ENCODE measurements at places on chromosomes 5 and 9. TPM values are rescaled to one million over a fixed set of nuclear protein-coding genes. Genes with fewer than 3 reads are reported as not detected.

The PCSK1 gene
- not detected for total RNA-seq

The PCDHGA2 gene
- total RNA-seq = 6.5 TPM

The SPINK7 gene
- total RNA-seq = not detected

The IL13 gene
- not detected for total RNA-seq

The ZNF366 gene
- total RNA-seq = 8.0 TPM

The GFM2 gene
- 42.3 TPM for total RNA-seq

The SLC28A3 gene
- total RNA-seq = 0.24 TPM

The CYFIP2 gene
- 27.6 TPM for total RNA-seq

The PCDHA11 gene
- total RNA-seq = not detected

The PPP6C gene
- total RNA-seq = 34.2 TPM

The ORM2 gene
- total RNA-seq = not detected

The NR5A1 gene
- total RNA-seq = not detected

The CARTPT gene
- not detected for total RNA-seq

The SLC6A7 gene
- total RNA-seq = not detected

The SHISAL2B gene
- not detected for total RNA-seq

The NDUFB6 gene
- total RNA-seq = 193 TPM

The PLCXD3 gene
- total RNA-seq = 79.3 TPM

The HK3 gene
- total RNA-seq = 7.2 TPM

The FAM221B gene
- total RNA-seq = not detected

The BHMT2 gene
- total RNA-seq = 10.0 TPM

The NXNL2 gene
- not detected for total RNA-seq

The SELENOP gene
- total RNA-seq = 292 TPM

The PDZD2 gene
- total RNA-seq = 81.5 TPM

The GFI1B gene
- not detected for total RNA-seq

The SHLD3 gene
- total RNA-seq = 1.2 TPM

The PGM5 gene
- total RNA-seq = 157 TPM

The ANKRD18A gene
- 3.0 TPM for total RNA-seq

The OCLN gene
- 2.0 TPM for total RNA-seq

The GLDC gene
- total RNA-seq = not detected

The SLC25A51 gene
- 20.0 TPM for total RNA-seq

The ZDHHC11 gene
- 55.6 TPM for total RNA-seq

The FYB1 gene
- 4.2 TPM for total RNA-seq

The TOMM5 gene
- total RNA-seq = 59.4 TPM

The SV2C gene
- total RNA-seq = not detected

The RANBP3L gene
- 0.38 TPM for total RNA-seq

The PRDM9 gene
- total RNA-seq = not detected

The DIRAS2 gene
- not detected for total RNA-seq

The ADAMTS12 gene
- 1.7 TPM for total RNA-seq

The GABRB2 gene
- total RNA-seq = not detected

The MED27 gene
- 13.7 TPM for total RNA-seq

The TTC39B gene
- total RNA-seq = 1.3 TPM

All from Right ventricle myocardium superior (tissue), 1 donor.